Astrocyte (in vitro differentiated cells and primary cell): ENCODE measurements at places on chromosomes 12 and 14.

- peak; percentile 60 for DNase-seq
Measured at GRCh38 chr12:131872154-131873051, 22.0 kb upstream of the ULK1 start.

GRCh38 chr14:21162081-21162480 lies 6.2 kb upstream of the OR5AU1 start:
- no peak for DNase-seq

- no peak for DNase-seq
Measured at GRCh38 chr12:112995008-112995407, 16.7 kb downstream of the OAS2 start.

DNA sequence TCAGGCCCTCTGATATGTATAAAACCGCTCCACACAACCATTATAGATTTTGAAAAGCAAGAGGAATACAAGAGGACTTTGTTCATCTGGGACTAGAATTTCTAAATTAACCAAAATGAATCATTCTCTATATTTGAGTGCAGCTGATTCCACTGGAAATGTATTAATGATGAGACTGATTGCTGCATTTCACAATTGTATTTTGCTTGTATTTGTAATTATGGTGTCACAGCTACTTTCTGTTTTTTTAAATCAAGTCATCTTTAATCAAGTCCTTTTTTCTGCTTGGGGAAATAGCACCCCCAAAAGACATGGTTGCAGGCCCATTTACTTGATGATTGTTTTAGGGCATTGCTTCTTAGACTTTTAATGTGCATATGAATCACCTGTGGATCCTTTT lies 162.4 kb downstream of the KICS2 start:
- DNase-seq, result no peak

DNA sequence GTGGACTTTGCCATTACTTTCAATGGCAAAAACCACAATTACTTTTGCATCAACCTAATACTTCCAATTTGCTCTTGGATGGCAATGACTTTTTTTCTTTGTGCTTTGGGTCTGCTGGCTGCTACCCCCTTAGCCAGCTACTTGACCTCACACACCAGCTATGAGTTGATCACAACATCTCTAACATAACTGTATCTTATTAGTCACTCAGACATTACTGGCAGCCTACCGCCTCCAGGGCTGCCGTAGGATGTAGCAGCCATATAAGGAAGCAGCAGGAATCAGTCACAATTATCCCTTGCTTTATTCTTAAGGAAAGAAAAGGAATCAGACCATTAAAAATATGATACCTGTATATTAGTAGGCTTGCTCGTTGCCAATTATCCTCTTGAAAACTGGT lies 260.5 kb downstream of the ADAMTS20 start:
- DNase-seq, result peak; percentile 91

- DNase-seq, result no peak
Measured at GRCh38 chr14:95495076-95495475, 21.4 kb downstream of the SYNE3 start.

- DNase-seq, result no peak
Measured at GRCh38 chr12:26906704-26907103, 31.1 kb downstream of the INTS13 start.
